ENCODE measurements at places on chromosomes 16 and 17.

GRCh38 chr17:27497696-27498095, 41.4 kb downstream of the KSR1 start:
- peak; percentile 77 for DNase-seq

DNA sequence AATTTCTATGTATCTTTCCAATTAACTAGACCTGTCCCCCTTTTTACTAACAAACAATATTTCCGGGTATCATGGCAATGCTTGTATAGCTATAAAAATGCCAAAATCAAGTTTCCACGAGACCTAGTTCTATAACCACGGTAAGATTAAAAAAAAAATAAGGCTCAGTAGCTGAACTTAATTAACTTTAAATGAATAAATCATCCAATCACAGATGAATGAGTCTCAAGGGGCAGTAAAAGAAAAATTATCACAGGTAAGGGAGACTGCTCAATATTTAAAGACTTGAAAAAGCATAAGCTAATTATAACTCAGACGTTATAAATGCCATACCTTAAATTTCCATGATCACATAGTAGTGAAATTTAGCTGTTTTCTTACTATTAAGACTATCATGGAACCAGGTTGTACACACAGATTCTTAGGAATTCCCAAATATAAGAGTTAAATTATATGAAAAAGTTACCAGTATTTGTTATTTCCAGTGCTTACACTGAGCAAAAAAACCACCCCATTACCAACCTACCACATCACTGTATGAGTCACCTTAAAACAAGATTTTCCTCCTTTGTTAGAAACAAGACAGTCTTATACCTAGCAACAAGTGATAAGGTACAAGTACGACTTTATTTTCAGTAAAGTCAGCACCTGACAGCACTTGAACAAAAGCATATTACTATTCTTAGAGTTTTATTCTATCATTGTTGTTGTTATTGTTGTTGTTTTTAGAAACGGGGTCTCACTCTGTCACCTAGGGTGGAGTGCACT, 20.6 kb downstream of the SSH2 start:
- DNase-seq: no peak

GRCh38 chr17:4105232-4105631, 37.6 kb downstream of the ZZEF1 start:
- no peak for DNase-seq

- no peak for DNase-seq
Measured at GRCh38 chr16:79823639-79824038, 223.1 kb upstream of the MAF start.

DNA sequence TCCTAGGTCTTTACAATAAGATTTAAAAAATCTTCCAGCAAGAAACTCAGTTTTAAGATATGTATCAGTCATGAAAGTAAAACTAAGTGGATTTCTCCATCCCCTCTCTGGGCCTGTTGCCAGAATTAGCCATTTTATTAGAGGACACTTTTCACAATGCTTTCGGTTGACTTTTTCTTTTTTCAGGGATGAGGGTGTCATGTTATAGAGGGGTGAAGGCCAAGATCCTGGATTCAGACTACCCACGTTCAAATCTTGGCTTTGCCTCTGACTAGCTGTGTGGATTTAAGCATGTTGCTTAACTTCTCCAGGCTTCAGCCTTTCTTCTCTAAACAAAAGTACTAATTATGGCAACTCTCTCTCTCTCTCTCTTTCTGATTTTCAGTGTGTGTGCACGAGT, 111.7 kb upstream of the COX10 start:
- no peak for DNase-seq

DNA sequence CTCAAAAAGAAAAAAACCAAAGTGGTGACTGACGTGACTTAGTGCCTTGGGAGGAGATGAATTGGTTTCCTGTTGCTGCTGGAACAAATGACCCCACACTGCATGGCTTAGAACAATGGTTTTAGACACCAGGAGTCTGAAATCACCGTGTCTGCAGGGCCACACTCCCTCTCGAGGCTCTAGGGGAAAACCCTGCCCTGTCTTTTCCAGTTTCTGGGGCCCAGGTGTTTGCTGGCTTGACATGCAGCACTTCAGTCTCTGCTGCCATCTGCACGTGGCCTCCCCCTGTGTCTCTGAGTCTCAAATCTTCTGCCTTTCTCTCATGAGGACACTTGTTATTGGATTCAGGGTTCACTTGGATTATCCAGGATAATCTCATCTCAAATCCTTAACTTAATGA, 323.8 kb upstream of the TNRC6C start:
- DNase-seq: peak; percentile 73

DNA sequence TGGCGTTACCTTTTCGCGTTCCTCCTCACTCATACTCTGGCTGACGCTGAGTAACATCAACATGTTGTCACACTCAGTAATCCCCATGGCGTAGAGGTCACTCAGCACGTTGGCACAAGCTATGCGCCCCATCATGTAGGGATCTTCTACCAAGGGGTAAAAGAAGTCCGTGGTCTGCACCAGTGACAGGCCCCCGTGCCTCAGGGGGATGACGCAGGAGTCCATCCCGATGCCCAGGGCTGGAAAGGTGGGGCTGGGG, 596 bp downstream of the SEPHS2 start:
- no peak for DNase-seq

DNA sequence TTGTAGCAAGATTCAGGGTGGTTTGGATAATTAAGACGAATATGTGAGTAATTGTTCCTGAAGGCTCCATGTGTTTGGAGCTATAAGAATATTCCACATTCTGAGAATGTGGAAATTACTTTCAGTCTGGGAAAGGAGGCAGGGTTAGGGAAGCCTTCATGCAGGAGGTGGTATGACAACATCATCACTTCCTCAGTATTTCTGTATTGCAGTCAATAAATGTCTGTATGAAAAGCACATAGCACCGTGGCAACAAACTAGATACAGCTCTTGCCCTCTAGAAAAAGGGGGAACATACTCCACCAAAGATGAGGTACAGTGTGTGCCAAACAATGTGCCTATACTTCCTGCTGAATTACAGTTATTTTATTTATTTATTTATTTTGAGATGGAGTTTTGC, 26.1 kb upstream of the DHRS7B start:
- DNase-seq: no peak

DNA sequence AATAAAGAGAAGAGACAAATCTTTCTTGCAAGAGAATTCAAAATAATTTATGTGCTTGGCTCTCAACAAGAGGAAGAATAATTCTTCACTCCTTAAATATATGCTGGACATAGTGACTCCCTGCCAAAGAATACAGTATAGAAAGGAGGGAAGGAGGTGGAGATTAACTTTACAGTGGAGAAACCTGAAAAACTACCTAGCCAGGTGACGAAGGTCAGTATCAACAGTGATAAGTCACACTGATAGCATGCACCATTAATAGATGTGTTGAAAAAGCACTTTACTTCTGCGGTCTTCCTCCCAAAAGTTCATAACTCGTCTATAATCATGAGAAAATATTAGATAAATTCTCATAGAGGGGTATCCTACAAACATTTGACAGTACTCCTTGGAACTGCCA, 21.4 kb downstream of the CBLN1 start:
- no peak for DNase-seq

DNA sequence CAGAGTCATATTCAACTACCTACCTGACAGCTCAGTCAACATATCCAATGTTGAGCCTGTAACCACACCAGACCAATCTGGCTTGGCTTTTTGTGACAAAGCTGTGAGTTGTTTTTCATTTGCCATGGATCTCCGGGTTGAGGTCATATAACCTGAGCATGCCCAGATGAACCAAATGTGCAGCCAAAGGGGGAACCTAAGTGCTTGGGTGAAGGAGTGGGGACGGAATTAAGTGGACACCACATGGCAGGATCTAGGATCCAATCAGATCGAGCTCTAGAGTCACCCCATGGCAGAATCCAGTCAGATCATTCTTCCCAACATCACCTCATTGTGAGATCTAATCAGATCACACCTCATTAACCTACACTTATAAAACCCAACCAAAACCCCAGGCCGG, 258.6 kb downstream of the PHKB start:
- DNase-seq: no peak

- no peak for DNase-seq
Measured at GRCh38 chr17:7940034-7940433, 8.0 kb downstream of the CNTROB start.

DNA sequence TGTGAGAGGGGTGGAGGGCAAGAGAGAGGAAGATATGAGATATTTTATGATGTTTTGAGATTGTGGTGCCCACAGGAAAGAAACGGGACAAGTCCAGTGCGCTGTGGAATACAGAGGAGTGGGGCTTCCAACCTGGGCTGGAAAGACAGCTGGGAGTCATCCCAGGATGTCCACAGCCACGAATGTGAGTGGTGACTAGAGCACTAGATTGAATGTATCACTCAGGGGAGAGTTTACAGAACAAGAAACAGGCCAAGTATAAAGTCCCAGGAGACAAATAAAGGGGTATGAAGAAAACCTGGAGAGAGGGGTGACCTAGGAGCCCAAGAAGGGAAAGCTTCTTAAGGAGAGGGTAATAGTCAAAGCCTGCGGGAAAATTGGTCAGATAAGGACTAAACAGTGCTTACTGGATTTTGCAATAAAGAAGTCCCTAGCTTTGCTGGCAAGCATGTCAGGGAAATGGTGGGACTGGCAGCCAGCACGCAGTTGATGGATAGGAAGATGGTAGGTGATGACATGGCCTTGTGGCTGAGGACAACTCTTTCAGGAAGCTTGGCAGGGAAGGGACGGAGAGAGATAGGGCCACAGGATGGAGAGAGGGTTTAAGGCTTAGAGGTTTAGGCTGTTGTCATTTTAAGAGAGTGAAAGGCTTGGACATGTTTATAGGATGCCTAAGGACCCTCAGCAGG, 114.5 kb downstream of the AXIN2 start:
- no peak for DNase-seq

DNA sequence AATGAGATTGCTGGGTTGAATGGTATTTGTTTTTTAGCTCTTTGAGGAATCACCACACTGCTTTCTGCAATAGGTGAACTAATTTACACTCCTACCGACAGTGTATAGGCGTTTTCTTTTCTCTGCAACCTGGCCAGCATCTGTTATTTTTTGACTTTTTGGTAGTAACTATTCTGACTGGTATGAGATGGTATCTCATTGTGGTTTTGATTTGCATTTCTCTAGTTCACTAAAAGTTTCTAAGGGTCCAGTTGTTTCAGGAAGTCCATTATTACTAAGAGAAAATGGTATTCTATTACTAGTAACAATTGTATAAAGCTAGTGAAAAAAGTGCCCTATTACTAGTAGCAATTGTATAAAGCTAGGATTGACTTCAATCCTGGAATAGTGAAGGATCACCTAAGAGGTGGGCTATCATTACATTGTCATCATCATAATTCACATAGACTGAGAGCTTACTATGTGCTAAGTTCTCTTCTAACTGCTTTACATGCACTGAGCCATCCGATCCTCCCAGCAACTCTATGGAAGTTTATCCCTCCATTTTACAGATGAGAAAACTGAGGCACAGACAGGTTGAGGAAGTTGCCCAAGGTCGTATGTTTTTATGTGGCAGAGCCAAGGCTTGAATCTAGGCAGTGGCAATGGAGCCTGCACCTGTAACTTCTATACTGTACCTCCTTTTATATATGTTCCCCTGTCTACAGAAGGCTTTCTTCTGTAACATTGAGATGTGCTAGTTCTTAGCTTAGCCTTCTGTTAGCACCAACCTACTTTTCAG, 13.4 kb upstream of the SMIM36 start:
- peak; percentile 38 for DNase-seq

- DNase-seq: no peak
Measured at GRCh38 chr16:80899809-80900592, 95.6 kb upstream of the CDYL2 start.

DNA sequence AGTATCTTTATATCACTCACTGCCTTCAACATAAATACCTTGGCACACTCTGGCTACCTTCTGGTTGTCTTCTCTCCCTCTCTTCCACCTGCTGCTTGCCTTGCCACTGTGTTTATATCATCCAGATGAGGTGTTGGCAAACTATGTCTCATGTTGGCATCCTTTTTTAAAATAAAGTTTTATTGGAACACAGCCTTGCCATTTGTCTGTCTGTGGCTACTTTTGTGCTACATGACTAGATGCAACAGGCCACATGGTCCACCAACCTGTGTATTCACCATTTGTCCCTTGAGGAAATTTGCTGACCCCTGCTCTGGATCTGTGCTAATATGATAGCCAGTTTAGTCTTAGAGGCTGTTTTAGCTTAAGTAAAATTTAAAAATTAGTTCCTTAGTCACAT, 36.8 kb downstream of the NSRP1 start:
- DNase-seq: no peak

DNA sequence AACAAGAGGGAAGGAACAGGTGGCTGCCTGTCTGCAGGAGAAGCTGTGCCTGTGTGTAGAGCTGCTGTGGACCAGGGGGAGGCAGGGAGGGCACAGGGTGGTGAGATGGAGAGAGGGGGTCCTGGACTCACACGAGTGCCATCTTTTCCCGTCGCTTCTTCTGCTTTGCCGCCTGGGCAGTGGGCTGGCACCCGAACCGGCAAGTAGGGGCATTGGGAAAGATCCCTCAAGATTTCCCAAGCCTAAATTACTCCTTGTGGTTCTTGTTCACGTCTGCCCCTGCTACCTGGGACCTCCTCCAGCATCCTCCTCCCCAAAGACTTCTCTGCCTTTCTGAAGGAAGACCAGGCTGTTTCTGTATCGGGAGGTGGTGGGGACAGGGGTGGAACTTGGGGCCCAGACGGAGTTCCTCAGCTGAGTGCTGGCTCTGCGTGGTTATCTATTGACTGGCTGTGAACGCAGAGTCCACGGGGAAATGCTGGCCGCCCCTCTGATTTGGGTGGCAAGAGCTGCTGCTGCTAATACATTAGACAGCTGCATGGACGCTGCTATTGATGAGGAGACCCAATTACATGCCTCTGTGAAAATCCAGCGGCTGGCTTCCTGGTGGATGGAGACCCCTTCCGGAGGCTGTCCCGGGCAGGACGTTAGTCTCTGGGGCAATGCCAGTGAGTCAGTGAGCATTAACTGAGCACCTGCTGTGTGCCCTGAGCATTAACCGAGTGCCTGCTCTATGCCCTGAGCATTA, 114.5 kb downstream of the OR1D5 start:
- DNase-seq: no peak

DNA sequence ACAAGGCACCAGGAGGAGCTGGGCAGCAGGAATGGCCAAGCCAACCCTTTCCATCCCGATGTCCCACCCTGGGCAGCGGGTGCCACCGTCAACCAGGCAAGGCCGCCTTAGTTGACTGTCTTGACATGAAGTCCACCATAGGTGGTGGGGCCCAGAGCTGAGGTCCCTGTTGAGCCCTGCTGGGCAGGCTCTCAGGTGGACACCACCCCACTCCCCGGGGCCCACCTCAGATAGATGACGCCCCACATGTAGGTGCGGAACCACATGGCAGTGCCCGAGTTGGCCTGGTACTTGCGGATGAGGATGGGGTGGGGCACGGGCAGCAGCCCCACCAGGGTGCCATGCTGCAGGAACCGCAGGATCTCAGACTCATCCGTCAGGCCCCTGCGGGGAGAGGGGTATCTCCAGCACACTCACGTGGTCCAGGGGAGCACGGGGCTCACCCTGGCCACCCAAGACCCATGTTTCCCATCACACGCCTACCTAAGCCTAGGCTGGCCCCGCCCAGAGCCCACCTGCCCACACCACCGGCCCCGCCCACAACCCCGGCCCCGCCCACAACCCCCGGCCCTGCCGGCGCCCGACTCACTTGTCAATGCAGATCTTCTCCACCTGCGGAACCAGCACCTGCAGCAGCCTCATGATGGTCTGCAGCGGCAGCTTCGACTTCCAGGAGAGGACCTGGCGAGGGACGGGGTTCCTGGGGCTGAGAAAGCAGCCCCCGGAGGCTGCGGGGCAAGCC, 16.2 kb downstream of the OTOP3 start:
- DNase-seq: no peak

- no peak for DNase-seq
Measured at GRCh38 chr16:53542283-53542682, 39.3 kb upstream of the AKTIP start.

GRCh38 chr16:11340710-11341109, 4.5 kb upstream of the RMI2 start:
- no peak for DNase-seq

GRCh38 chr16:12228602-12229499, 252.3 kb downstream of the SNX29 start:
- DNase-seq: peak; percentile 55

Data from GM12865 (cell line).